ENCODE measurements at places on chromosomes 16 and 17.

DNA sequence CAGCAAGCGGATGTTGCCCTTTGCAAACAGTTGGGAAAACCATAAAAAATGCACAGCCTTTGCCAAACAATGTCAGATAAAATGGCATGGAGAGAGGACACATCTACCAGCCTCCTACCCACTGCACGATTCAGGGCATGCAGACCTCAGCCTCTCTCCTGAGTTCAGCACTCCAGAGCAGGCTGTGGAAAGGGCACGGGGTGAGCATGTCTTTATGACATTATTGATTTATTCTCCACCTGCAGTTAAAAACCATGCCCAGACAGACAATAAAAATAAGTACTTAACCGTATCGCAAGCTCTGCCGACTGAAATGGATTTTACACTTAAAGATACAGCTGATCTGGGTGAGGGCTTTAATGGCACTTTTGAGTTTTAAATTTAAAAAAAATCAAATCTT is 127.1 kb downstream of the MAF start:
- no peaks in the 10 kb centered on the region for H3K4me1 ChIP-seq
- no peaks in the 10 kb centered on the region for H3K36me3 ChIP-seq
- H3K27me3 ChIP-seq = no peaks in the 10 kb centered on the region
- no peak for DNase-seq
- H3K27ac ChIP-seq = no peak overlapping the region

DNA sequence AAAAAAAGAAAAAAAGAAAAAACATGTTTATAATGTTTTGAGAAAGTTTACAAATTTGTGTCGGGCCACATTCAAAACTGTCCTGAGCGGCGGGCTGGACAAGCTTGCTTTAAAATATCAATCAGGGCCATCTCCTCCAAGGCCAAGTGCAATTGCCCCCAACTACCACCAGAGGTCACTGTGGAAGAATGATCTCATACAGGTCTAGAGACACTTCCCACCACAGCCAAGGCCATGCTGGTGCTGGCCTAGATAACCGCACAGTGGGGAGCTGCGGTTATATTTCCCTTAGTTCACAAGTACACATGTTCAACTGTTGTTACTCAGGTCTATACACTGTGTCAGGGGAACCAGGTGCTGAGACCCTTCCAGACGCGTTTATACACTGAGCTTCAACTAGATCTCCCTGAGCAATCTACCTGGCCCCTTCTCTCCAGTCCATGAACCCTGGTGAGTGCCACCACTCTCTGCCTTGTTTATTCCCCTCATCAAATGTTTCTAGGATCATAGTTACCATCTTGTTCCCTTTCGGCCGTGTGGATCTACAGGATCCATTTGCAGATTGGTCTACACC is 83.8 kb upstream of the CCL2 start:
- no peak overlapping the region for H3K4me3 ChIP-seq
- no peaks in the 10 kb centered on the region for H3K4me1 ChIP-seq
- H3K36me3 ChIP-seq = no peaks in the 10 kb centered on the region
- H3K27ac ChIP-seq = no peak overlapping the region
- no peaks in the 10 kb centered on the region for H3K27me3 ChIP-seq

DNA sequence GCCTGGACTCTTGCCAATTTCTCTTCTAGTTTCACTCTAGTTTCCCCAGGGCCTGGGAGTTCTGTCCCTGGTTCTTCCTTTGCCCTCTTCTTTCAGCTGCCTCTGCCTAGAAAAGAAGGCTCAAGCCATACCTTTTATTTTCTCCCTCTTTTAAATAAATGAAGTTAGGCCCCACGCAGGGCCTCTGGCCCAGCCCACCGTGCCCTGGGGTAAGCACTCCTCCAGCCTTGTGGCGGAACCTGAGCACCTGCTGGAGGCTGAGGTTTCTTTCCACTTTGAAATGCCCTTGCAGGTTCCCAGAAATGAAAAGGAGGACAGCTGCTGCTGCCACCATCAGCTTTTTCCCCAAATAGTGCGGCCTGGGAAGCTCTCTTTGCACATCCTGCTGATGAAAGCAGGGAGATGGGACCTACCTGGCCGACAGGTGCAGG is 139.4 kb downstream of the CCDC182 start:
- H3K4me3 ChIP-seq = no peak overlapping the region
- peak overlapping the region; percentile 60 for H3K27ac ChIP-seq
- H3K27me3 ChIP-seq = no peaks in the 10 kb centered on the region
- peaks cover 19% of the 10 kb centered on the region for H3K4me1 ChIP-seq

DNA sequence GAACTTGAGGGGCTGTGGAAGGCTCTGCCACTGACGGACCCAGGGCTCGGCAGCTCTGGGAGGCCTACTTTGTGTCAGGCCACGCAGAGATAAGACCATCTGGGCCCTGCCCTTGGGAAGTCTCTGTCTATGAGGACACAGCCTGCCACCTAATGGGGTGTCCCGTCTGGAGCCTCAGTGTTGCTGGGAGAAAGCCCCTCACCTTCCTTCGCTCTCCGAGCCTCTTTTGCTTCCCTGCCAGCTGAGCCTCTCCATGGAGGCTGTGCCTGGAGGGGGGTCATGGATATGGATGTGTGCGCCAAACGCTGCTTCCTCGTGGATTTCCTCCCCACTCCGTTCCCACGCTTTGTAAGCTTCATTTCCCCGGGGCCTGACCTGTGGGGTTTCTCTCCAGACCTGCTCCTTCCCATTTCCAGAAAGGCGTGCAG is 228.8 kb downstream of the SEC14L1 start:
- no peaks in the 10 kb centered on the region for H3K36me3 ChIP-seq
- peak overlapping the region; percentile 99 for H3K27ac ChIP-seq
- peaks cover 62% of the 10 kb centered on the region for H3K4me1 ChIP-seq
- no peaks in the 10 kb centered on the region for H3K27me3 ChIP-seq

- no peak for DNase-seq
- H3K36me3 ChIP-seq = peaks cover 20% of the 10 kb centered on the region
- peaks cover 54% of the 10 kb centered on the region for H3K4me1 ChIP-seq
- no peak overlapping the region for H3K4me3 ChIP-seq
- H3K27me3 ChIP-seq = no peaks in the 10 kb centered on the region
These were observed 35.1 kb upstream of the SREBF1 start for GRCh38 chr17:17871913-17872312.

- H3K27ac ChIP-seq = peak overlapping the region; percentile 21
- no peak for DNase-seq
- H3K4me3 ChIP-seq = no peak overlapping the region
- no peaks in the 10 kb centered on the region for H3K36me3 ChIP-seq
- H3K27me3 ChIP-seq = no peaks in the 10 kb centered on the region
These were observed 37.0 kb downstream of the HLF start for GRCh38 chr17:55301521-55302406.

Measured in sigmoid colon (tissue), 7 donors.